MCF 10A (cell line): ENCODE measurements at places on chromosomes 16 and 17. TPM values are rescaled to one million over a fixed set of nuclear protein-coding genes. Genes with fewer than 3 reads are reported as not detected.

DNA sequence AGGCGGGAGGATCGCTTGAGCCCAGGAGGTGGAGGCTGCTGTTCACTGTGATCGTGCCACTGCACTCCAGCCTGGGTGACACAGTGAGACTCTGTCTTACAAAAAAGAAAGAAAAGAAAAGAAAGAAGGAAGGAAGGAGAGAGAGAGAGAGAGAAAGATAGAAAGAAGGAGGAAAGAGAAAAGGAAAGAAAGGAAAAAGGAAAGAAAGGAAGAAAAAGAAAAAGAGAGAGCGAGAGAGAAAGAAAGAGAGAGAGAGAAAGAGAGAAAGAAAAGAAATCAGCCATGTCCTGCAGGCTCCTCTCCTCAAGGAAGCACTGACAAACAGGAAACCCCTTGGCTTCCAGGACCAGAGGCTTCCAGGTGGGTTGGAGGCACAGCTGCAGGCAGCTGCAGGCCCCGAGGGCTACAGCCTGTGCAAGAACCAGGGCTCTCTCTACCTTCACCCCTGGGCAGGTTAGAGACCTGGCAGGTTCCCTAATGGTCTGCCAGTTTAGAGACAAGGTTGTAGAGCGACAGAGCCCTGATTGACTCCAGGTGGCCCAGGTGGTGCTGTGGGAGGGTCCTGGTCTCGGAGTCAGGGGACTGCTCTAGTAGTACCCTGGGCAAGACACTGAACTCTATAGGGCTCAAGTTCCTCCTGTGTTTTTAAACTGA lies 53.8 kb downstream of the PECAM1 start:
- no peak for DNase-seq
- peaks cover 42% of the 10 kb centered on the region for H3K4me1 ChIP-seq

The ANKS4B gene
- not detected in 2 replicates for total RNA-seq

The SLFN14 gene
- not detected in 2 replicates for total RNA-seq

The FBXW10 gene
- total RNA-seq = 0.22 and 0.23 TPM in 2 replicates

The ROGDI gene
- total RNA-seq = 5.9 and 7.0 TPM in 2 replicates

The PRSS53 gene
- total RNA-seq = 4.4 and 5.5 TPM in 2 replicates

DNA sequence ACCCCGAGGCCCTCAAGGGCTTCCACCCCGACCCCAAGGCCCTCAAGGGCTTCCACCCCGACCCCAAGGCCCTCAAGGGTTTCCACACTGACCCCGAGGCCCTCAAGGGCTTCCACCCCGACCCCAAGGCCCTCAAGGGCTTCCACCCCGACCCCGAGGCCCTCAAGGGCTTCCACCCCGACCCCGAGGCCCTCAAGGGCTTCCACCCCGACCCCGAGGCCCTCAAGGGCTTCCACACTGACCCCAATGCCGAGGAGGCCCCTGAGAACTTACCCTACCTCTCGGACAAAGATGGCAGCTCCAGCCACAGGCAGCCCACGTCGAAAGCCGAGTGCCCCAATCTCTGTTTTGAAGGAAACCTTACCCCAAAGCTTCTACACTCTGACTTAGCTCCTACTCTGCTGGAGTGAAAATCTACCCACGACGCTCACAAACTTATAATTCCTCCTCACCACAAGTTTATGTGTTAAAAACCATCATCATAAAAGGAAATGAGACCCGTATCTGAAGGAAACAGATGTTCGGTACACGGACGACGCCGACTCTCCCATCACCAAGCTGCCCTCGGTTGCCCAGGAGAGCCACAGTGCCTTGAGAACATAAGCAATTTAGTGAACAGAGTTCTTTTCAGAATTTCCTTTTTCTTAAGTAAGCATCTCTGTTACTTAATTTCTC lies 61.2 kb upstream of the RPH3AL start:
- no peak for DNase-seq
- peaks cover 12% of the 10 kb centered on the region for H3K36me3 ChIP-seq
- H3K27me3 ChIP-seq = no peaks in the 10 kb centered on the region
- H3K4me3 ChIP-seq = no peak overlapping the region

DNA sequence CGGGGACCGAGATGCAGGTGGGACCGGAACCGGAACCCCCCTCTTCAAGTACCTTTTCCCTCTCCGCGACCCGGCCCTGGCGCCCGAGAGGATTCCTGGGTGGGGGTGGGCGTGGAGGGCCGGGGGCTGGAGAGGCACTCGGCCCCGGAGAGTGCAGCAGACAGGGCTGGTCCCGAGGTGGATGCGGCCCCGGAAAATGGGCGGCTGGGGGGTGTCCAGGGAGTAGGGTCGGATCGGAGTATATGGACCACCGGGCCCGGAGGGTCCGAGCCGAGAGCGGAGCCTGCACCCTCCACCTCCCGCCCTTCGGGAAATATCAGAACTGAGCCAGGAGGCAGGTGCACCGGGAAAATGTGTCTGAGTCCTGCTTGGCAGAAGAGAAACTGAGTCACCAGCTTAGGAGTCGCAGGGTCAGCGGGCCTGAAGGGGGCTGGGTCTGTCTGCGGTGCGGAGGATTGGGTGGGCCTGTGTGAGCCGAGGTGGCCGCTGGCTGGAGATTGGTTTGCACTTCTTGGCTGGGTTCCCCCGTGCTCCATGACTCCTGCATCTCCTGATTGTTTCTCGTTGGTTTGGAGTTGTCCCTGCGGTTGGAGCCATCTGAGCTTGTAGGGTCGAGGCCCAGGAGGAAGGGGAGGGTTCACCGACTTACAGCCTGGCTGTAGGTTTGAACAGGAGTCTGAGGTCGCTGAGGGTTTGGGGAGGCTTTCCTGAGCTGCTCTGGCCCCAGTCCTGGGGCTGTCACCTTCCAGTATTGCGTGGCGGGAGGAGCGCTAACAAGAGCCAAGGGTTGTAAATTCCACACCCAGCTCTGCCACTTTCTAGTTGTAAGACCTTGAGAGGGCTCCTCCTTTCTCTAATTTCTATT lies 518 bp downstream of the SH2B1 start:
- no peak for DNase-seq
- H3K27me3 ChIP-seq = no peaks in the 10 kb centered on the region
- peaks cover 38% of the 10 kb centered on the region for H3K36me3 ChIP-seq
- peak overlapping the region; percentile 90 for H3K27ac ChIP-seq
- peaks cover 14% of the 10 kb centered on the region for H3K4me1 ChIP-seq

The CTRB2 gene
- total RNA-seq = not detected in 2 replicates

GRCh38 chr16:4972938-4973587 lies 14.9 kb downstream of the SEC14L5 start:
- H3K4me1 ChIP-seq = no peaks in the 10 kb centered on the region
- H3K36me3 ChIP-seq = no peaks in the 10 kb centered on the region
- H3K27ac ChIP-seq = no peak overlapping the region
- no peak overlapping the region for H3K4me3 ChIP-seq

The TMC8 gene
- total RNA-seq = not detected in 2 replicates

The RNFT1 gene
- total RNA-seq = 16.7 and 18.9 TPM in 2 replicates

DNA sequence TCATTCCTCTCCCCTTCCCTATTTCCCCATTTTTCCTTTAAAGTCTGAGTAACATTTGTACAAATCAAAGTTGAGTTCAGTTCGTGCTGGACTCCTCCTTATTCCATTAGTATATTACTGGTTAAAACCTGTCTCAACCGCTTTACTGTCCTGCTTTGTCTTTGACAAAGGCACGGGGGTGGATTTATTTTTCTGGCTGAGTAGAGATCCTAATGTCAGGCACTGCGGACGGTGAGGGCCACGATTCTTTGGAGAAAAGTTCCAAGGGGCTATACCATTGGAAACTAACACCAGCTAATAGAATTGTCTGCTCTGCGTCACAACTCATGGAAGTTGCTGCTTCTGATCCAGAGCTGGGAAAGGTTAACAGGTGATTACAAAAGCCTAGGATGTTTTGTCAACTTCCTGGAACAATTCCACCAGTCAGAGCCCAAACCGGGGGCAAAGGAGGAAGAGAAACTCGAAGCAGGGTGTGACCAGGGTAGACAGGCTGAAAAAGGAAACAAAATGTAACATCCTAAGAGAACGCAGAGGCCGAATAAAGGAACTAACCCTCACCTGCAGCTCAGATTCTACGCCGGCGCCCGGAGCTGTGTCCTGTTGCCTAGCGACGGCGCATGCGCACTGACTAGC lies 12.4 kb downstream of the TAT start:
- H3K36me3 ChIP-seq = no peaks in the 10 kb centered on the region
- peaks cover 2% of the 10 kb centered on the region for H3K27me3 ChIP-seq
- peak overlapping the region; percentile 78 for H3K4me3 ChIP-seq
- DNase-seq = no peak
- peak overlapping the region; percentile 62 for H3K27ac ChIP-seq

- peaks cover 16% of the 10 kb centered on the region for H3K27me3 ChIP-seq
- H3K27ac ChIP-seq = no peak overlapping the region
- no peak for DNase-seq
Measured at GRCh38 chr17:12691173-12691572, 25.5 kb downstream of the MYOCD start.

The C16orf92 gene
- total RNA-seq = not detected in 2 replicates

DNA sequence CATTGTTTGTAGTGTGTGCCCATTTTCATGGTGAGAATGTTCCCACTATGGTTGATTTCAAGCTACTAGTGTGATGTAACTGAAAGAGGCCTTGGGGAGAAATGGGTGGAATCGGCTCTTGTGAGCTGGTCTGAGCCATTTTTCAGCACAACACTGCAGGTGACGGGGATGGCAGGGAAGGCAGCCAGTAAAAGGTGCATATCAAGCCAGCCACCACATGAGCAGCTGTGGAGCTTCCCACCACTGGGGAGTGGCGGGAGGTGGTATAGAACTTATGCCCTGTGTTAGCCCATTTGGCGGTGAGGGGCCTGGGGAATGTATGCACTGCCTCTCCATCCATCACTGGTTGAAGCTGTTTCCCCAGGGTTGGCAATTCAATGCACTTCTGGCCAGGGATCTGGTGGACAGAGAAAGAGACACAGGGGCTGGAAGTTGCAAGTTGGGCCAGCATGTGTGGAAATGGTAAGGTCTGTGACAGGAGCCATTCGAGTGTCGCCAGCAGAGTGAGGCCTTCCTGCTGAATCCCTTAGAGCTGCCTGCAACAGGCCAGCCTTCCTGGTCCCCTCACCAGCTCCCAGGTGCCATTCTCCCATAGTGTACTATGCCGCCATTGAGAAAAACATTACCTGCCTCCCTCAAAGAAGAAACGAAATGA lies 31.7 kb upstream of the BRD7 start:
- H3K36me3 ChIP-seq = no peaks in the 10 kb centered on the region
- no peaks in the 10 kb centered on the region for H3K27me3 ChIP-seq
- H3K4me3 ChIP-seq = no peak overlapping the region
- H3K4me1 ChIP-seq = peaks cover 28% of the 10 kb centered on the region
- no peak overlapping the region for H3K27ac ChIP-seq

The CLDN6 gene
- not detected in 2 replicates for total RNA-seq

GRCh38 chr17:36993227-36993626 lies 44.5 kb downstream of the AATF start:
- no peaks in the 10 kb centered on the region for H3K4me1 ChIP-seq
- no peaks in the 10 kb centered on the region for H3K27me3 ChIP-seq
- peaks cover 85% of the 10 kb centered on the region for H3K36me3 ChIP-seq

The CTRL gene
- total RNA-seq = 0.52 and 1.6 TPM in 2 replicates

DNA sequence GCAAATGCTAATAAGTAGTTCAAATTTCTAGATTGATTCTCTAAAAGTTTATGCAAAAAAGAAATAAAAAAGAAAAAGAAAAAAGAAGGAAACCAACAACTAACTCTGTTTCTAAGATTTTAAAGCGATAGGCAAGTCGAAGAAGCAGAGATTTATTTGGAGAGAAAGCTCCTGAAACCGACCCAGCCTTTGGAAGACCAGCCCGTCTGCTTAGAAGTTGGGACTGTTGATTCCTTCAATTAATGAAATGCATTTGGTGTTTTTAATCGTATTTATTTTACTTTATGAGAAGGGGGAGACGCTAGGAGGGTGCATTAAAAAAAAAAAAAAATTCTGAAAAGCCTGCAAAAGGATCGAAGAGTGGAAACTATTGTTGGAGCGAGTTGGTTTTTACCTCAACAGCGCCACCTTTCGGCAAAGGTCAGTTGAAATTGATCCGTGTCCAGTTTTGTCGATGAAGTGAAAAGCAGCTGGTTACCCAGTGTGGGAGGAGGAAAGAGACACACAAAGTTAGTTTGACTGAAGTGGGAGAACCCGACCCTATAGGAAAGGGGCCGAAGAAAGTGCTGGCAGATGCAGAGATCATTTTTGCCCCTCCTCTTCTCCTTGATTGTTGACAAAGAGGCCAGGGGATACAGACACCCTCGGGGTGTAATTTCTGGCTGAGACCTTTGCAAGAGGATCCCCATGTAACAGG lies 1.5 kb upstream of the MAF start:
- peaks cover 14% of the 10 kb centered on the region for H3K4me1 ChIP-seq
- no peaks in the 10 kb centered on the region for H3K36me3 ChIP-seq
- DNase-seq = peak; percentile 86

GRCh38 chr17:16905593-16906191 lies 66.2 kb downstream of the TNFRSF13B start:
- no peak overlapping the region for H3K27ac ChIP-seq
- DNase-seq = peak; percentile 59
- peaks cover 37% of the 10 kb centered on the region for H3K27me3 ChIP-seq
- no peak overlapping the region for H3K4me3 ChIP-seq
- H3K4me1 ChIP-seq = peaks cover 12% of the 10 kb centered on the region

DNA sequence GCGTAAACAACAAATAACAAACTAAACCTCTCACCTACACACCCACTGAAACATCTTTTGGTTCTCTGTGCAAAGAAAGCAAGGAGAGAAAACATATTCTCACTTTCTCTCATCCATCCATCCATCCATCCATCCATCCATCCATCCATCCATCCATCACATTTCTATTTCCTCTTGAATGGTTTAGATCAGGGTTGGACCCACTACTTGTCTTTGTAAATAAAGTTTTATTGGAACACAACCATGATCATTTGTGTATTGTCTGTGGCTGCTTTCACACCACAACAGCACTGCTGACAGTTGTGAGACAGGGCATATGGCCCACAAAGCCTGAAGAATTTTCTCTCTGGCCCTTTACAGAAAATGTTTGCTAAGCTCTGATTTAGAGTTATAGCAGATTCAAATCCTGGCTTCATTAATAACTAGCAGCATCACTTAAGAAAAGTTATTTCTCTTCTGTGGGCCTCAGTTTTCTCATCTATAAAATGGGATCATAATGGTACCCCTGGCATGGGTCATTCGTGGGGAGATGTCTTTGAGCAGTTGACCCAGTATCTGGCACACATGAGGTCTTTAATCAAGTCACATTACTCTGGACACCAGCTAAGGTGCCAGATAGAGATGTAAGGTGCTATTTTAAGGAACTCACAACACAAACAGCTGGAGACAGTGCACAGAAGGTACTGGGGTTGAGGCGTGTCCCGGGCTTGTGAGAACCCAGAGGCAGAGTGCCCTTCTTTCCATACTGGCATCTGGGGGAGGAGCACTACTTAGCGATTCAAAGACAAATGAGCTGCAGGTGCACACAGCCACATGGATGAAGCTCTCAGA lies 146.3 kb downstream of the CMIP start:
- DNase-seq = no peak
- no peaks in the 10 kb centered on the region for H3K27me3 ChIP-seq
- peaks cover 13% of the 10 kb centered on the region for H3K36me3 ChIP-seq
- no peak overlapping the region for H3K27ac ChIP-seq
- no peak overlapping the region for H3K4me3 ChIP-seq

The TRPV3 gene
- 4.4 and 5.4 TPM in 2 replicates for total RNA-seq

- DNase-seq = no peak
- H3K4me3 ChIP-seq = peak overlapping the region; percentile 91
- H3K36me3 ChIP-seq = peaks cover 18% of the 10 kb centered on the region
- peaks cover 12% of the 10 kb centered on the region for H3K4me1 ChIP-seq
- no peaks in the 10 kb centered on the region for H3K27me3 ChIP-seq
- peak overlapping the region; percentile 72 for H3K27ac ChIP-seq
Measured at GRCh38 chr16:30874244-30874820, 19.5 kb downstream of the BCL7C start.

- H3K4me1 ChIP-seq = peaks cover 5% of the 10 kb centered on the region
- peaks cover 43% of the 10 kb centered on the region for H3K27me3 ChIP-seq
Measured at GRCh38 chr17:58324409-58325288, 3.9 kb downstream of the TSPOAP1 start.

GRCh38 chr17:64992325-64992802 lies 64.2 kb downstream of the GNA13 start:
- H3K27ac ChIP-seq = no peak overlapping the region
- peaks cover 6% of the 10 kb centered on the region for H3K36me3 ChIP-seq
- H3K27me3 ChIP-seq = no peaks in the 10 kb centered on the region
- H3K4me1 ChIP-seq = peaks cover 17% of the 10 kb centered on the region
- DNase-seq = peak; percentile 95

The FBXO39 gene
- 1.4 and 1.7 TPM in 2 replicates for total RNA-seq

The LITAFD gene
- not detected in 2 replicates for total RNA-seq
